ENCODE measurements at places on chromosomes 11 and 22.

- no peak for DNase-seq
These were observed 81.8 kb upstream of the KCNQ1OT1 start for GRCh38 chr11:2781408-2782274.

- DNase-seq = no peak
These were observed 497.2 kb downstream of the NTM start for GRCh38 chr11:131867457-131868257.

DNA sequence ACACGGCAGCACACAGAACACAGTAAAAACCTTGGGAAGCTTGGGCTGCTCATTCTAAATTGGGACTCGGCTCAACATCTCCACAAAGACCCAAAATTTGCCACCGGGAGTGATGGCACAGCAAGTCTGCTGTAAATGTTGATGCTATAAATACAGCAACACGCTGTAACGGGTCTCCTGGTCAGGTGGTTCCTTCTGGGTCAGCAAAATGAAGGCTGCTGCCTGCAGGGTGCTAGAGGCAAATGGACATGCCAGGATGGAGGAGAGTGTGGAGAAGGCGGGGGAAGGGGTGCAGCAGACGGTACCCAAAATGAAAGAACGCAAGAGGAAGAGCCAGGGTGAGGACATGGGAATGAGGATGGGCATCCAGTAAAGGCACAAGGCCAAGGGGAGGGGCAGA, 30.4 kb downstream of the MAFF start:
- DNase-seq = no peak

DNA sequence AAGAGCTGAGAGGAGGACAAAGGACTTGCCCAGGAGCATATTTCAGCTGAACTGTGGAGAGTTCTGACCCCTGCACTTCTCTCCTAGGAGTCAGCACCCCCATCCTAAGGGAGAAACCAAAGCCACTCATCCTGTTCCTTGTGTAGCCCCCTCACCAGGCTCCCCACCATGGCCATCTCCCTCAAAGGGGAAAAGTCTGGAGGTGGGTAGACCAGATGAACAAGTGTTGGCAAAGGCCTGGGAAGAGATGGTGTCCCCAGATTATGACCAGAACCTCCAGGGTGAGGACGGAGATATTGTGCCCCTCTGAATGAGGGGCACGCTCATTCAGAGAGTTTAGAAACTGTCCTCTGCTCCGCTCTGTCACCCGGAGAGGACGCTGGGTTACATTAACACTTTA, 880.0 kb downstream of the BRD1 start:
- no peak for DNase-seq

- no peak for DNase-seq
These were observed 2.6 kb downstream of the CACNG2 start for GRCh38 chr22:36700711-36701670.

- peak; percentile 32 for DNase-seq
These were observed 43.8 kb upstream of the BARX2 start for GRCh38 chr11:129331871-129332274.

DNA sequence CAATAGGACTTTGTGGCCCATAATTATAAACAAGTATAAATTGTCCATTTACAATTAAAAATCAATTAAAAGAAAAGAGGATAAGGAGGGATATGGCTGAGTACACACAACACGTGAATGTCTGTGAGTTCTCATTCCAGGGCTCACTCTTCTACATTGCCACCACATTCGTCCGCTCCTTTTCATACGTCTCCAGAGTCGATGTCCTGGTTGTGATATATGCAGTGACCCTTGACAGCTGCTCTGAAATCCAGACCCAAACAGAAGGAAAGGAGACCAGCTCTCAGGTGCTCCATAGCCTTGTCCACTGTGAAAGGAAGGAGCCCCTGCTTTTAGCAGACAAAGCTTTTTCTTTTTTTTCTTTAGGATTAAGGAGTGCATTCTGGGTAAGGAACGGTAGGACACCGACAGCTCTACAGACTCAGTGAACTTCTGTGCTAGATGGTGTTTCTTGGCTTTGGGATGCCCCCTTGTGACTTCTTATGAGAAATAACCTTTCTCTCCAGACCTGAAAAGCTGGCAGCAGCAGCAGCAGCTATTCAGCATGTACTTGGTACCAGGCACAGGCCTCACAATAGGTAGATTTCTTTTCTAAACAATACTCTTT, 19.7 kb upstream of the DNAJB13 start:
- no peak for DNase-seq

GRCh38 chr22:38518620-38519019, 12.5 kb upstream of the DDX17 start:
- DNase-seq = no peak

DNA sequence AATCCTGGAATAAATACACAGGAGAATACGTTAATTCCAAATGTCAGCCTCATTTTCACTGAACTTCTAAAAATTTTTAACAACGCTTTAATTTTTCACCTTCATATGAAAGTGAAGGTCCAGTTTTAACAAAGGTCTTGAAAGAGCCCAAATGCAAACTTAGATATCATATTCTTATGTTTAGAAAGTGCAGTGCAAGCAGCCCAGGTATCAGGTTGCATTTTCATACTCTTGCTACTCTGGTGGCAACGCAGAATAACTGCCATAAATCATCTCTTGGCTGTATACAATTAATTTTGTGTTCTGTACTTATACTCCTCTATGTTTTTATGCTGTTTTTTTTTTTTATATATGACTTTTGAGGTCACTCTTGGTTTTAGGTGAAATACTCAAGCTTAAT, 496.7 kb upstream of the ARHGAP42 start:
- no peak for DNase-seq

- DNase-seq = no peak
These were observed 667 bp downstream of the RAB6A start for GRCh38 chr11:73760135-73760678.

- DNase-seq = no peak
These were observed 74.8 kb downstream of the APOL5 start for GRCh38 chr22:35792506-35792905.

GRCh38 chr11:112880495-112880894, 80.7 kb upstream of the NCAM1 start:
- DNase-seq = no peak

DNA sequence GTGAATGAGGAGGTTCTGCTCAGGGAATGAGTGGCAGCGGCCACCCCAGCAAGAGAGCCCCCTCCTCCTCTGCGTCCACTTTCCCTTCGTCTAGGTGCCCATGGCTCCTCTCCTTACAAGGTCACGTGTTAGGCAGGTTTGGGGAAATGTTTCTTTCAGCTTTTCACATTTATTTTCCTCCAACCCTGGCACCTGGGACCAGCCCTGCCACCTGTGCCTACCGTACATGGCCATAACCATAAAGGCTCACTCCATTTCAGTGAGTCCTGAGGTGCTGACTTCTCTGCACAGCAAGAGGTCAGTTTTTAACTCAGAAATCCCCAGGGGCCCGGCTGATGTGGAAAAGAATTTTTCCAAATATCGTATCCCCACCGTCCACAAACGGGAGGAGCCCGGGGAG, 71.2 kb downstream of the FLI1 start:
- no peak for DNase-seq

DNA sequence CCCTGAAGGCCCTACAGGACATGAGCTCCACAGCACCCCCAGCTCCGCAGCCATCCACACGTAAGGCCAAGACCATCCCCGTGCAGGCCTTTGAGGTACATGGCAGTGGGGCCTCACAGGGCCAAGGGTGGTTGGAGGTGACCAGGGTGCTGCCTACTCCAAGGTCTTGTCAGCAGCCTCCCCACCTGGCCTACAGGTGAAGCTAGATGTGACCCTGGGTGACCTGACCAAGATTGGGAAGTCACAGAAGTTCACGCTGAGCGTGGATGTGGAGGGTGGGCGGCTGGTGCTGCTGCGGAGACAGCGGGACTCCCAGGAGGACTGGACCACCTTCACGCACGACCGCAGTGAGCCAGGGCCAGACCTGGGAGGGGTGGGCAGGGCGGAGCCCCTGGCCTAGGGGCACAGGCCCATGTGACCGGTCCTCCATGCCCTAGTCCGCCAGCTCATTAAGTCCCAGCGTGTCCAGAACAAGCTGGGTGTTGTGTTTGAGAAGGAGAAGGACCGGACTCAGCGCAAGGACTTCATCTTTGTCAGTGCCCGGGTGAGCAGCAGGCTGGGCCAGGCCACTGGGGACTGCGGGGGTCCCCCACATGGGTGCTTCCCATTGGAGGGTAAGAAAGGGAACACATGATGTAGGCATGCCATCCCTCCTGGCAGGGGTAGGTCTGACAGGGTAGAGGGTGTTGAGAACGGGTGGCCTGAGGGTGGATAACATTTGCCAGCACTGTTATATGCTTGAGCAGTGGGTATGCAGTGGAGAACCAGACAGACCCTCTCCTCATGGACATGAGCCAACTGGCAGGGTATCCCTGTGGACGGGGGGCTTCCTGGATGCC, 5.6 kb downstream of the INPPL1 start:
- DNase-seq = no peak

DNA sequence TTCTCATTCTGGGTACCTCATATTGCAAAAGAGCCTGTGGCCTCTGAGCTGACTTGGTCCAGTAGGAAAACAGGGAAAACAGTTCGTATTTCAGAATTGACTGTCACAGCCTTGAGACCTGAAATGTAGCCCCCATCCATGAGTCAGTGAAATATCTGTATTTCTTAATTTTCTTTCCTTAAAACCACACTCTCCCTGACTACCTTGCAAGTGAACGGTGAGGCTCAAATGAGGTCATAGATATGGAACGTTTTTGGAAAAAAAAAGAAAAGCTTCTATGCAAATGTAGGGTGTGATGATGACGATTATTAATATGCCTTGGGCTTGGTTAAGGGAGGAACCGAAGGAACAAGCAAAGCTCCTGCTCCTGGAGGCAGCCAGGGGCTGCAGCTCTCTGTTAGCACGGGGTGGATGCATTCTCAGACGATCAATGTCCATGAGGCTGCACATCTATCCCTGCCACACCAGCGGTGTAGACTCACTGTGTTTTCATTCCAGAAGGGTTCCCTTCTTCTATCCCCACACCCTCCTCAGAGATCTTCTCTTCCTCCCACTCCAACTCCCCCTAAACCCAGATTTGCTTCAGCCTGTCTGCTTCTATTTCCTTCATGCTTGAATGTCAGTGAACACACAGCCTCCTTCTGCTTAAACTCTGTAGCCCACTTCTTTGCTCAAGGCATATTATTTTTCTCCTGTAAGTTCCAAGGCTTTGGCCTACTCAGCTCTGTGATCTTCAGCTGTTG, 29.2 kb upstream of the SCN3B start:
- no peak for DNase-seq

DNA sequence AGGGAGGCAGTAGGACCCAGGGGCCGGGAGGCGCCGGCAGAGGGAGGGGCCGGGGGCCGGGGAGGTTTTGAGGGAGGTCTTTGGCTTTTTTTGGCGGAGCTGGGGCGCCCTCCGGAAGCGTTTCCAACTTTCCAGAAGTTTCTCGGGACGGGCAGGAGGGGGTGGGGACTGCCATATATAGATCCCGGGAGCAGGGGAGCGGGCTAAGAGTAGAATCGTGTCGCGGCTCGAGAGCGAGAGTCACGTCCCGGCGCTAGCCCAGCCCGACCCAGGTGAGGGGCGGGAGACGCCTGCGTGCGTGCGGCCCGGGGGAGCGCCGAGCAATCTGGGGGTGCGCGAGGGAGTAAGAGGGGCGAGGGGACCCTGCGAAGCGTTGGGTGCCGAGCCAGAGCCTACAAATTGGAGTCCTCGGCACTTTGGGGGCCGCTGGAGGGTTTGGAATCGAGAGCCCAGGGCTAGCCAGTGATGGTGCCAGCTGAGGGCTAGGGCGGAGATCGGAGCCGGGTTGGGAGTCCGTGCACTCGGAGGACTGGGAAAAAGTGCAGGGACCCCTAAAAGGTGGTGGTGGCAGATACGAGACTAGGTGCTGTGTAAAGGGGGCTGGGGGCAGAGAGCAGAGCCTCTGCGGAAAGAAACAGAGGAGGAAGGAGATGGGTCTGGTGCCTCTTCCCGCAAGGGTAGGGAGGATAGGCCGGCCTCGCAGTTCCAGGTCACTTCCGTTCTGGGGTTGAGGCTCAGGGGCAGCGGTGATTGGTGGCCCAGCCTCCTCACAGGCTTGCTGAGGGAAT, at the start of gene SERPINH1:
Gene SERPINH1 (plus strand): TSS at position 206 of the 788 bp plus-strand sequence. CDS start 4,097 bp downstream, outside the sequence.
- DNase-seq = peak; percentile 60

GRCh38 chr11:11318961-11319360, 34.1 kb downstream of the CSNK2A3 start:
- DNase-seq = no peak

- DNase-seq = no peak
These were observed 21.9 kb downstream of the SUN2 start for GRCh38 chr22:38733724-38734381.

DNA sequence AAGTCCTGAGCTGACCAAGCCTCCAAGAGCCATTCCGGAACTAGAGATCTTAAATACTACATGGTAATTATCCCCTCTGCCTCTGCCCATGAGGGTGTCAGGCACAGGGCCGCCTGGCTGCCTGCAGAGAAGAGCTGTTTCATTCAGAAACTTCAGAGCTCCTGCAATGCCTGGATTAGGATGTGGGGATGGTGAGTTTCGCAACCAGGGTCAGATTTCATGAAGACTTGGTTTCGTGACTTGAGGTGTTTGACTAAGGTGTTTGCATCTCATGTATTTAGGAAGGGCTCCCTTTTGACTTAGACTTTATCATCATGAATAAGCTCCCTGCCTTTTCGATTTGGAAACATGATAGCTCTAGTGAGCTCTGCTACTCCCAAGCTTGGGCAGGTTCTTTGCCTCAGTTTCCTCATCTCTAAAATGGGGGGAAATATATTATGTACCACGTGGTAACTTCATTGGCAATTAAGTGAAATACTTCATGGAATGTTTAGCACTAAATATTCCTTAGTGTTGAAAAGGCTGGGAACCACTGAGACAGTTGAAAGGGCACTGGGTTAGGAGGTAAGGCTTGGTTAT, 9.1 kb downstream of the TIMP3 start:
- no peak for DNase-seq

DNA sequence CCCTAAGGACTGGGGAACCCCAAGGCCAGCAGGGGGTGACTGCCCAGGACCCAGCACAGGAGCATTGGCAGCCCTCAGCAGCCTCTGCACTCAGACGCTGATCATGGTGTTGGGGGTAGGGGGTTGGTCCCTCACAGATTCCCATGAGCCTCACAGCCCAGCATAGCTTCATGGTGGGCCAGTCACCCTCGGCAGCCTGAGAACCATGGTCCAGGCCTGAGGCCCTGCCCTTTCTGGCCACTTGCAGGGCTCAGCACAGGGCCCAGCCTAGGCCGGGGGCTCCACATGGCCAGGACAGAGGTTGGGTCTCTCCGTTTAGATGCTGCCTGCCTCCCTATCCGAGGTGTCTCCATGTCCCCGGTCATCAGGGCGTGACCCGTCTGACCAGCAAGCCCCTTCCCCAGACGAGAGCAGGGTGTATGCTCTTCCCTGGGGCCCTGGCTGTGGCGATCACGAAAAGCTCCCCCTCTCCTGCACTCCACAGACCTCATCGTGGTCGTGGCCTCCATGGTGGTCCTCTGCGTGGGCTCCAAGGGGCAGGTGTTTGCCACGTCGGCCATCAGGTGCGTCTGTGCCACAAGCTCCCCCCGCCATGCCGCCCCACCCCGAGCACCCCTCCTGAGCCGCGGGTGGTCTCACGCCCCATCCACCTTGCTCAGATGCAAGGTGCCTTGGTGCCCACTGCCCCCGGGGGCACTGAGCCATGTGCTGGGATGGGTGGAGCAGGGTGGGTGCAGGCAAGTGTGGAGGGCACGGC, 126.2 kb downstream of the KCNQ1 start:
- DNase-seq = no peak

GRCh38 chr22:27474711-27475547, 326.6 kb downstream of the MN1 start:
- DNase-seq = no peak

- no peak for DNase-seq
These were observed 50.6 kb downstream of the C11orf58 start for GRCh38 chr11:16789063-16789420.

- no peak for DNase-seq
These were observed 48.9 kb downstream of the BTG4 start for GRCh38 chr11:111463276-111463675.
